Progenitor cell of endocrine pancreas (in vitro differentiated cells): ENCODE measurements at places on chromosomes 2 and 18.

DNA sequence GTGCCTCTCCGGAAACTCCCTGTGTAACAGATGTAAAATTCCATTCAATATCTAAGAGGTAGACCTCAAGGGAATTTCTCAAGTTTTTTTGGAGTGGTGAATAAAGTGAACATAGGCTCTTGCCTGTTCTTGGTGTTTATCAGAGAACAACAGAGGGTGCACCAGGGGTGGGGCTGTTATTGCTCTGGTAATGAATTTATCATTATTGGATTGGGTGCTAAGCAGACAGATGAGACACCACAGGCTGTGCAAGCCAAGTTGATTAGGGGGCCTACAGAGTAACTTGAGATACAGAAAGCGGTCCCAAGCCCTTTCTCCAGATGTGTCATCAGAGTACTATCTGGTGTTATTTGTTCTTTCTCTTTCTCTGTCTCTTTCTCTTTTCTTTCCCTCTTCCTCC is 286.3 kb downstream of the OSR1 start:
- no peaks in the 10 kb centered on the region for H3K36me3 ChIP-seq
- peaks cover 3% of the 10 kb centered on the region for H3K27me3 ChIP-seq
- no peak overlapping the region for H3K27ac ChIP-seq
- no peaks in the 10 kb centered on the region for H3K4me1 ChIP-seq
- no peak for DNase-seq

- H3K27ac ChIP-seq, result peak overlapping the region; percentile 79
- peaks cover 13% of the 10 kb centered on the region for H3K4me1 ChIP-seq
These were observed 100.7 kb downstream of the ANKRD44 start for GRCh38 chr2:197209742-197210408.

GRCh38 chr2:84882775-84883550 is 2.1 kb upstream of the TRABD2A start:
- H3K4me1 ChIP-seq, result peaks cover 19% of the 10 kb centered on the region
- H3K4me3 ChIP-seq, result no peak overlapping the region
- no peak for DNase-seq
- no peaks in the 10 kb centered on the region for H3K36me3 ChIP-seq

GRCh38 chr2:161173541-161174194 is 13.4 kb downstream of the TANK start:
- no peak overlapping the region for H3K4me3 ChIP-seq
- H3K27ac ChIP-seq, result no peak overlapping the region
- no peaks in the 10 kb centered on the region for H3K4me1 ChIP-seq
- no peak for DNase-seq
- no peaks in the 10 kb centered on the region for H3K27me3 ChIP-seq

- no peaks in the 10 kb centered on the region for H3K36me3 ChIP-seq
- no peak overlapping the region for H3K27ac ChIP-seq
- peaks cover 2% of the 10 kb centered on the region for H3K4me1 ChIP-seq
- no peaks in the 10 kb centered on the region for H3K27me3 ChIP-seq
- H3K4me3 ChIP-seq, result no peak overlapping the region
These were observed 32.2 kb upstream of the HNRNPA3 start for GRCh38 chr2:177180269-177181000.

DNA sequence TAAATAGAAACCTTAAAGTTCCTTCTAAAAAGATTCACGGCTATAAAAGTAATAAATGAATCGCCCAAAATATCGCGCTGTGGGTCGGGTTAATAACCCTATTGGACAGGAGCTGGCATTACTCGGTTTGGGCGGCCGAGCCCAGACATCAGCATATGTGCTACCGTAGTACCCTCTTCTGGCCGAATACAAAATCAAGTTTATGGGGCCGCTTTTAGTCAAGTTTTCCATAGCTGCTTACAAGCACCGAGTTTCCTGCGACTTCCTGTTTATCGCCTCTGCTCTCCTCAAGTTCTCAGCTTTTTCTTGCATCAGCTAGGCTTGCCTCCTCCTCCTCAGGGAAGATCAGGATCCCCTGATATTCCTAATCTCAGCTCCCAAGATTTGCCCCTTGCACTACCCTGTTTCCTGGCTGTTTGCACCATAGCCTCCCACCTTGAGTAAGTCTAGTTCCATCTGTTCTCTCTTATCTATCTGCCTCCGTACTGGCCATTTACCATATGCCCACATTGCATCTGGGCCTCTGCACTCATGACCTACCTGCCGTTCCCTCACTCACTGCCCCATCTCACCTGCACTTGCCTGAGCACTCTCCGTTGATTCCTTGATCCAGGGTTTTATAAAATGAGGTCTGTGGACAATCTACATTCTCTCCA is 56.1 kb downstream of the SLC35F5 start:
- H3K4me3 ChIP-seq, result no peak overlapping the region
- no peak for DNase-seq
- peaks cover 5% of the 10 kb centered on the region for H3K36me3 ChIP-seq
- no peaks in the 10 kb centered on the region for H3K27me3 ChIP-seq
- H3K27ac ChIP-seq, result no peak overlapping the region
- no peaks in the 10 kb centered on the region for H3K4me1 ChIP-seq

DNA sequence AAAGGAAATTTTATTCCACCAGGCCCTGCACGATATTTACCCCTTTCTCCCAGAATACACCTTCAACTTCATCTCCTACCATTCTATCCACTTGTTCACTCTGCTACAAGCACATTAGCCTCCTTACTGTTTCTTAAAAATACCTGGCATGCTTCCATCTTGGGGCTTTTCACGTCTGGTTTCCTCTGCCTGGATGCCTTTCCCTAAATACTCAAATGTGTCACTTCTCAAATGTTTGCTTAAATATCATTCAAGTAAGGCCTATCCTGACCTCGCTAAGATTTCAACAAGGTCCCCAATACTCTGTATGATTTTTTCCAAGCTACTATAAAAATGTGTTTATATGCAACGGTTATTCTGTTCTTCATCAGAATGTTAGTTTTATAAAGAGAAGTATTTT is 433.0 kb upstream of the CHAC2 start:
- no peaks in the 10 kb centered on the region for H3K36me3 ChIP-seq
- DNase-seq, result no peak
- no peaks in the 10 kb centered on the region for H3K4me1 ChIP-seq
- no peak overlapping the region for H3K27ac ChIP-seq
- H3K27me3 ChIP-seq, result no peaks in the 10 kb centered on the region

- H3K27me3 ChIP-seq, result peaks cover 66% of the 10 kb centered on the region
- no peak overlapping the region for H3K4me3 ChIP-seq
- no peak for DNase-seq
- peaks cover 3% of the 10 kb centered on the region for H3K36me3 ChIP-seq
- peaks cover 1% of the 10 kb centered on the region for H3K4me1 ChIP-seq
- H3K27ac ChIP-seq, result no peak overlapping the region
These were observed 95.5 kb downstream of the ZNF521 start for GRCh38 chr18:25256439-25256838.

DNA sequence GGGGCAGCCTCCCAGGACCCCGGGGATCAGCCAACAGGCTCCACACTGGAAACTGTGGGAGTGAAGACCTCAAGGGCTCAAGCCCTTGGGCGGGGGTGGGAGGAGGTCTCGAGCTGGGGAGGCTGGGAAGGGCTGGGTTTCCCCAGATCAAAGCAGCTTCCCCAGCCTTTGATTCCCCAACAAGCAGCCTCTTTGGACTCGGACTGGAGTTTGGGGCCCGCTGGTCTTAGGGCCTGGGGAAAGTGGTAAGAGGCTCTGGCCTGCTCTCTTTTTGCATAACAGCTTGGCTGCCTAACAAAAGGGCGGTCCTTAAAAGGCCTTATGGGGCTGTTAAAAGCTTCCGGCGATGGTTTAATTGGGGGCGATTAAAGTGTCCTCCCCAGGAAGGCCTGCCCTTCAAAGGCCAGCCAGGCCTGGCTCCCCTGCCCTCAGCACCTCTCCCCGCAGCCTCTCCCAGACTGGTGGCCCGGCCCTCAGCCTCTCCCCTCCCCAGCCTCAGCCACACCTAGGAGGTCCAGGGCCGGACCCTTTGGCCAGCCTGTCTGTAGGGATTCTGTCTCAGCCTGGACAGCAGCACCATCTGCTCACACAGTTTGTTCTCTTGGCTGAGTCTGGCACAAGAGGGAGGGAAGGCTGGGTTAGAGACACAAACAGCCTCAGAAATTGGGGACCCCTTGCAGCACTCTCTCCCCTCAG is 39.6 kb downstream of the ZFP36L2 start:
- no peak for DNase-seq
- no peaks in the 10 kb centered on the region for H3K27me3 ChIP-seq
- H3K36me3 ChIP-seq, result no peaks in the 10 kb centered on the region

GRCh38 chr2:71100195-71100964 is 29.6 kb downstream of the MCEE start:
- no peak overlapping the region for H3K4me3 ChIP-seq
- no peak overlapping the region for H3K27ac ChIP-seq
- no peaks in the 10 kb centered on the region for H3K36me3 ChIP-seq
- no peaks in the 10 kb centered on the region for H3K27me3 ChIP-seq

GRCh38 chr2:47129191-47129706 is 25.9 kb downstream of the STPG4 start:
- no peak overlapping the region for H3K4me3 ChIP-seq
- DNase-seq, result no peak
- H3K36me3 ChIP-seq, result peaks cover 4% of the 10 kb centered on the region
- H3K27ac ChIP-seq, result no peak overlapping the region

- H3K27me3 ChIP-seq, result peaks cover 22% of the 10 kb centered on the region
- H3K36me3 ChIP-seq, result no peaks in the 10 kb centered on the region
- no peak overlapping the region for H3K27ac ChIP-seq
- H3K4me1 ChIP-seq, result no peaks in the 10 kb centered on the region
- no peak for DNase-seq
These were observed 10.5 kb upstream of the PRELID3A start for GRCh38 chr18:12397254-12397653.

- H3K27ac ChIP-seq, result no peak overlapping the region
- H3K27me3 ChIP-seq, result no peaks in the 10 kb centered on the region
- H3K4me3 ChIP-seq, result no peak overlapping the region
- peaks cover 15% of the 10 kb centered on the region for H3K4me1 ChIP-seq
- DNase-seq, result no peak
These were observed 275.7 kb downstream of the NEDD4L start for GRCh38 chr18:58319719-58320118.

- H3K4me3 ChIP-seq, result no peak overlapping the region
- H3K4me1 ChIP-seq, result no peaks in the 10 kb centered on the region
- H3K27ac ChIP-seq, result peak overlapping the region; percentile 43
- H3K27me3 ChIP-seq, result no peaks in the 10 kb centered on the region
These were observed 18.1 kb downstream of the MAPK4 start for GRCh38 chr18:50578030-50578429.
